ENCODE measurements at places on chromosomes 5 and 9.
A peak's percentile ranks its signal among the peaks of the same experiment; 100 is the strongest.

GRCh38 chr9:33148367-33149014, 18.6 kb downstream of the B4GALT1 start:
- no peak for DNase-seq

- no peak for DNase-seq
These were observed 9.4 kb downstream of the PDGFRB start for GRCh38 chr5:150146235-150146634.

- no peak for DNase-seq
These were observed 328.2 kb downstream of the TUSC1 start for GRCh38 chr9:25350011-25350410.

DNA sequence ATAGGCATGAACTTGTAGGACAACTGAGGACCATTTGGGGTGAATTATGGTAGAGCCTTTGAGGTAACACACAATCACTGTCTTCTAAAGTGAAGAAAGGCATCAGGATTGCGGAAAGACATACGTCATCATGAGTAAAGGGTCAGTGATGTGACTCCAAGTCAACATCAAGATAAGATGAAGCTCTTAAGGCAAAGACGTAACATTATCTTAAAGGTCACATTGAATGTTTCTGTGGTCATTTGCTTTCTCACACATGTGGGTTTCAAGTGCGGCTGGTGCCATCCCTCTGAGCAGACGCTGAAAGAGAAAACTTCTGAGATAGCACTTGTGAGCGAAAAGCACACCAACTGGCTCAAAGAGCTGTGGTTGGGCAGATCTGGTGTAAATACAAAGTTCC, 63.3 kb upstream of the GRAMD2B start:
- no peak for DNase-seq

GRCh38 chr5:138353560-138354080, 1.1 kb downstream of the KDM3B start:
- DNase-seq, result no peak

- peak; percentile 88 for DNase-seq
These were observed at the start of gene ANKS6 for GRCh38 chr9:98796364-98797101. Gene ANKS6, minus strand, starts transcription at chr9:98796555. Its CDS starts 64 bp downstream, at chr9:98796491.

DNA sequence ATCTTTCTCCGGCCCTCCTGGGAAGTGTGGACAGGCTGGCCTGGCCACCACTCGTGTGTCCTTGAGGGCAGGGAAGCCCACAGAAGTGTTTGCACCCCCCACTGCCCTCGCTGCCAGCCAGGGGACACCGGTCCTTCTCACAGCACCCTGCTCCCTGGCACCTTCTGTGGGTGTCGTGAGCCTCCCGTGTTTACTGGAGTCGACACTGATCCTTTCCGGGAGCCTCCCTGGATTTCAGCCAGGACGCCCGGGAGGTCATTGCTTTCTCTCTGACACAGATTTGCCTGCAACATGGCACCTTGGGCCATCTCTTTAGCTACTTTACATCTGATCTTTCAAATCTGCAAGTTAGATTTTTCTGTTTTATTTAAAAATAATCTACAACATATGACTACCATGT, 120.4 kb upstream of the CACNA1B start:
- DNase-seq, result no peak

- peak; percentile 15 for DNase-seq
These were observed 62.9 kb upstream of the PPARGC1B start for GRCh38 chr5:149667084-149667828.

- no peak for DNase-seq
These were observed 12.7 kb downstream of the CNTFR start for GRCh38 chr9:34576597-34577399.

- DNase-seq, result no peak
These were observed 63.9 kb downstream of the C9orf152 start for GRCh38 chr9:110143950-110144545.

DNA sequence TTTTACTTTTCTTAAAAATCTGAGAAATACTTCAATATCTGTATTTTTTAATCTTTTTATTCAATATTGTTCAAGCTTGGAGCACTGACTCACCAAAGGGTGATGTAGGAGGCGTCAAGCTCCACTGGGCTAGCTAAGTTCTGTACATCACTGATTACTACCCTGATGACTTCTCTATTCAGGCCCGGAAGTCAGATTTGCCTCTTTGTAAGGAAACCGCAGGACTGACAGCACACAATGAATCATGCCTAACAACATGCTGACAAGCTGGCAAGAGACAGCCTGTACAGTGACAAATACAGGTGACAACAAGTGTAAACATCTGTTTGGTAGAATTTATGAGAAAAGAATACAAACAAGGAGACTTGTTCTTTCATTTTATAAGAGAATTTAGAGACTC, 627.9 kb upstream of the RORB start:
- DNase-seq, result no peak

DNA sequence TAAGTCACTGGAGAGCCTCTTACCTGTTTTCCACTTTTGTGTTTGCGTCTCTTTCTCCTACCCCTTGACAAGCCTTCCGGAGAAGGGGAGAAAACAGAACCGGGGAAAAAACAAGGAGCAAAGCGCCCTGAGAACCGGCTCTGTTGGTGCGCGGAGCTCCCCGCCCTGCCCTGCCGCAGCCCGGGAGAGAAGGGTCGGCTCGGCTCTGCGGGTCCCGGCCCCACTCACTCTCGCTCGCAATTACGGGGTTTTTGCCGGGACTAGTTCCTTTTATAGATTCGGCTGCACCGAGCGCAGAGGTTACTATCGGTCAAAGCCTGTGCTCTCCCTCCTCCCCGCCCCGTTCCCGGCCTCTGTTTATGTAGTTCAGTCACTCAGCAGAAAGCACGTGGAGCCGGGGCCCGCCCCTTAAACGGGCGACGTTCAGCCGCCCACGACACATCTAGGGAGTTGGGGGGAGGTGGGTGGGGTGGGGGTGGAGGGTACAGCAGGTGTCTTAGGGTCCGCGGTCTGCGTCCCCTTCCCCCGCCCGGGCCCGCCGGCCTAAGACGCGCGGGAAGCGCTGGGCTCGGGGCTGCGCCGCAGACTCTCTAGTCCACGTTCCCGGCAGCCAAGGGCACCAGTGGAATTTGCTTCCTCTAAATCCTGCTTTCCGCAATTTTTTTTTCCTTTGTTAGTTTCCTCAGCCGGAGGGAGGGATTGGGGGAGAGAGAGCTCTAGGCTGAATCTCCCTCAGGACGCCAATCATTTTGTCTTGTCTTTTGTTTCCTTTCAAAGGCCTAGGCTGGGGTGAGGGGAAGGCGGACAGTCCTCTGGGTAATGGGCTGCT, at the start of gene ABCA1:
TSS of gene ABCA1 (minus strand) at position 244 of the 829 bp plus-strand sequence. CDS start 24,476 bp downstream, outside the sequence.
- DNase-seq, result peak; percentile 94

- DNase-seq, result no peak
These were observed 416.8 kb downstream of the NFIB start for GRCh38 chr9:13896922-13897835.

DNA sequence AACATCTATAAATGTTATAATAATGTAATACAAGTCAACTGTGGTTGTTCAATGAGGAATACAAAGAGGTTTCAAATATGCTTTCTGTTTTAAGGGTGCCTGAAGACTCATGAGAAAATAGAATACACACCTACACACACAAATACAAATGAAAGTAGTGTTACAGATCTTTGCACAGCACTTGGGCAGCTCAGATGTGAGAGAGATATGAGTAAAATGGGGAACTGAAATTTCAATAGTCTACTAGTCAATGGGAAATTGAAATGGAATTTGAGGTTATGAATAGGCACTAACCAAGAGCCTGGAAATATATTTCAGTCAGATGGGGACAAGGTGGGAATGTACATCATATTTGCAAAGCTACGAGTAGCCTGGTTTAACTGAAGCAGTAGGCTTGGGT, 96.6 kb downstream of the ISL1 start:
- no peak for DNase-seq

DNA sequence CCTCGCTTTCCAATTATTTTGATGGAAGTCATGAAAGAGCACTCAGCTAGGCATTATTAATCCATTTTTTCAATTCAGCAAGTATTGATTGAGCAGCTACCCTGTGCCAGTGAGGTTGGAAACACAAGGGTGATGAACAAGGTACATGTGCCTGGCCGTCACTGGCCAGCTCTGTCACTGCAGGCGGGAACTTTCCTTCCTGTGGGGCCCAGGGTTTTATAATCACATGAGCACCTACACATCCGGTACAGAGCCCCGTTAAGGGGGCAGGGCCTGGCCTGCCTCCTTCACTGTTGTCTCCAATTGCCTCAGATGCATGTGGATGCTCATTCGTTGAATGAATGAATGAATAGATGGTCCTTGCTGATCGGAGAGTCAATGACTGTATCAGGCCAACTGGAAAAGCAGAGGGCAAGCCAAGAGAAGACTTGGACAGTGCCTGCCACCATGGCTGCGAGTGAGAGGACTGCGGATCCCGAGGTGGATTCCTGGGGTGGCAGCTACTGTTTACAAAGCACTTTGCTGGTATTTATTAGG, 55.9 kb upstream of the KCNMB1 start:
- no peak for DNase-seq

DNA sequence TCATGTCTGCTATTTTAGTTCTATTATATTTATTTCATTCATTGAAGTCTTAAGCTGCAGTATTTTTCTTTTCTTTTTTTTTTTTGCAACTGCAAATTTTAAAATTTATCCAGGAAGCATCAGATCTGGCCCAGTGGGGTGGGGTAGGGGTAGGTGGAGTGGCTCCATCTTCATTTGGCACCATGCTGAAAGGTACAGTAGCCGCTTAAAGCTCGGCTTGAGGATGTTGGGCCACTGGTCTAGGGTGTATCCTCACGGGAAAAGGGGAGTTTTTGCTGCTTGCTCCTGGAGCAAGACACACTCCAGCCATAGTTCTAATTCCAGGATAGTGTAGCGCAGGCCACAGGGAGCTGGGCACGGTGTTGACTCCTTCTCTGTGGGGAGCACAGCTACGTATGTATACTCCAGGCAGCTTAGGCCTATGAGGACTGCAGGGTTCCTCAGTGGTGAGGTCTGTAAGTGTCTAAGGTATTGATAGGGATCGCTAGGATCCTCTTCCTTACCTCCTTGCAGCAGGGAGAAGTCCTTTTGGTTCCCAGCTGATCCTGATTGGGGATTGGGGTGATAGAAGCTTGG, 22.7 kb downstream of the RCL1 start:
- no peak for DNase-seq

- no peak for DNase-seq
These were observed 32.0 kb downstream of the SPIN1 start for GRCh38 chr9:88420227-88420626.

DNA sequence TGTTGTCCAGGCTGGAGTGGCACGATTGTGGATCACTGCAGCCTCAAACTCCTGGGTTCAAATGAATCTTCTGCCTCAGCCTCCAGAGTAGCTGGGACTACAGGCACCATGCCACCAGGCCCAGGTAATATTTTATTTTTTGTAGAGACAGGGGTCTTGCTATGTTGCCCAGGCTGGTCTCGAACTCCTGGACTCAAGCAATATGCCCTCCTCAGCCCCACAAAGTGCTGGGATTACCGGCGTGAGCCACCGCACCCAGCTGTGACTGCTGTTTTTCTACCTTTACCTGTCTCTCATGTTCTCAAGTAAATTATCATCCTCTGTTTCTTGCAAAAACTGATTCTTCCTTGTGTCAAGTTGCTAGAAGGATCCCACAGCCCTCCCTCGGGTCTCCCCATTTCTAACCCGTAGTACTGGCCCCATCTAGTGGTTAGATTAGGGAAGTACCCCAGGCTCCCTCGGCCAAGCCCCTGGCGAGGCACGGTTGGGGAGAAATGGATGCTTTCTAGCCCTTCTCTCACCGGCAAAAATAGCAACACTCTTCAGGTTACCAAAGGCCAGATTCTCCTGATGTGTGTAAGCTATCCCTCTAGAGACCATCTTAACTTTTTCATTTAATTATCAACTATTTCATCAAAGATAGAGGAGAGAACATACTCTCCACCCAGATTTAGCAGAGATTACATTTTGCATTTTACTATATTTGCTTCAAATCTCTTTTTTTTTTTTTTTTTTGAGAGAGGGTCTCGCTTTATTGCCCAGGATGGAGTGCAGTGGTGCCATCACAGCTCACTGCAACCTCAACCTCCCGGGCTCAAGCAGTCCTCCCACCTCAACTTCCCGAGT, 19.2 kb upstream of the TOR1B start:
- DNase-seq, result peak; percentile 84

DNA sequence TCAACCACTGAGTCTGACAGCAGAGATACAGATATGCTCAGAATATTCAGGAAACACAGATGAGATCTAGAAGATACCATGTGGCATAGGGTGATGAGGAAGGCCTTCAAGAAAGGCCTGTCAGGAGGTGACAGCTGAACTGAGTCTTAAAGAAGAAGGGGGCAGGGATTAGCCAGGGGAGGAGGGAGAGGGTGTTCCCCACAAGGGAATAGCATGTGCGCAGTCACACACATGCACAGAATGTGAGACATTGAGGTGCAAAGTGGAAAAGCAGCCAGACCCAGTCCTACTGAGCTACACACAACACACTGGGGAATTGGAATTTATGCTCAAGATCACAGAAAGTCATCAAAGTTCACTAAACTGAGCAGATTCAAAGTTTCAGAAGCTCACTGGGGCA, 3.0 kb upstream of the SLC25A48 start:
- no peak for DNase-seq

- no peak for DNase-seq
These were observed 329.5 kb downstream of the BNC2 start for GRCh38 chr9:16540743-16541613.

GRCh38 chr9:26535151-26535550, 357.5 kb downstream of the CAAP1 start:
- DNase-seq, result no peak

GRCh38 chr5:73447530-73448462, 781 bp downstream of the FOXD1 start:
- no peak for DNase-seq

- no peak for DNase-seq
These were observed 25.0 kb upstream of the SEMA4D start for GRCh38 chr9:89522959-89523285.

DNA sequence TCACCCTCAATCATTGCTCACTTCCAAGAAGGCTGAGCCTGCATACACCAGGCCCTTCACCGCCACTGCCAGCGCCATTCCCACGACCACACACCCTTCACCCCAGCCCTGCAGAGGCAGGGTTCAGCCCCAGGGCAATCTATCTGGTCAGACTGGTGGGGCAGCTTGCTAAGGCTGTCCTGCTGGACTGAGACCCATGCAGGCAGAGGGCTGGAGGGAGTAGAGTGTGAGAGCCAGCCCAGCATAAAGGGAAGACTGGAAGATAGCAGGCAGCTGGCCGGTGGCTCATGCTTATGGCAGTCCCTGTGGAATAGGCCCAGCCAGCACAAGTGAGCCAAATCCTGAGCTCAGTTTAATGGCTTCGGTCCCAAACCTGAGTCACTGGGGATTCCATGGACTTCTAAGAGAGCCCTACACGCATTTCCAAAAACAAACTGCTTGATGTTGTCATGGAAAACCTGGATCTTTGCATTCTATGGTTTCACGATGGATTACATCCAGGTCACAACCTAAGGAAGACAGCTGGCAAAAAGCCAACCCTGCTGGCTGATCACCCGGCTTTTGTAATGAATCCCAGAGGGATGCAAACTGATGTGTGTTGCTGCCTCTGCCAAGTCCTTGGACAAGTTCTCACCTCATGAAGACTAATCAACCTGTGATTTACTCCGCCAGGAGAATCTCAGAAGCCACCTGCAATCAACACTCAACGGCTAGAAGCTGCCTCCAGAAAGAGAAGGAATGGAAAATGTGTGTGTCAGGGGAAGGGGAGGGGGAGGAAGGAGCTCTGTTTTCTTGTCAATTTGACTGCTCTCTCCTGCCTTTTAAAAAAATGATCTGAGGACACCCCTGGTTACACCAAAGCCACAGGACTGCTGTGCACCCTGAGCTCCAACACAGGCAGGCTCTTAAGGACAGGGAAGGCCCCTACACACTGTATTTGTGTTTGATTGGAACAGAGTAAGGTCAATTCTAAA, 143.6 kb downstream of the LHFPL2 start:
- DNase-seq, result peak; percentile 90

- no peak for DNase-seq
These were observed 62.3 kb upstream of the STXBP1 start for GRCh38 chr9:127549751-127550150.

GRCh38 chr9:98234245-98234825, 21.1 kb downstream of the TBC1D2 start:
- no peak for DNase-seq

Data from cardiac septum (tissue), 1 donor.